Cortex of kidney (tissue), 1 donor: ENCODE measurements at places on chromosomes 4 and X.

DNA sequence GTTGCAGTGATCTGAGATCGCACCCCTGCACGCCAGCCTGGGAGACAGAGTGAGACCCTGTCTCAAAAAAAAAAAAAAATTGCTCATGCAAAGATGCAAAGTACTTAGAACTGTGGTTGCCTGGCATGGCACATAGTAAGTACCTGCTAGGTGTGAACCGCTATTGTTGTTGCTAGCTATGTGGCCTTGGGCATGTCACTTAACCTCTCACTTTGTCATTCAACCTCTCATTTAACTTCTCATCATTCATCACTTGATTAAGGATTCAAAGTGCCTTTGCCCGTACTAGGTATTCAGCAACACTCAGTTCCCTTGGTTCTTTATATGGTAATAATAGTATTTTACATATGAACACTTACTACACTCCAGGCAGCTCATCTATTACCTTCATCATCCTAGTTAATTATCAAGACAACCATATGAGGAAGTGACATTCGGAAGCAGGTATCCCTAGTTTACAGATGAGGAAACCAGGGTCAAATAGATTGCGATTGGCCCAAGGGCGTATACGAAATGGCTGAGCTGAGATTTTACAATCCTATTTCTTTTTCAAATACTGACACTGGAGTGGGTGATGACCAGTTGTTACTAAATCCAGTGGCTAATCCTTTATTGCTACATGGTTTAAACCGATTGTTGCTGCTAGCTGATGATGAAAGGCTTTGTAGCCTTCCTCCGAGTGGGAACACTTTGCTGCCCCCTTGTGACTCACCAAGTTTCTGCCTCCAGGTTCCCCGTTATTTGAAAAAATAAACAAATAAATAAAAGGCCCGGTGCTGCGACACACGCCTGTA, 28.8 kb upstream of the SOWAHD start:
- DNase-seq, result no peak

- no peak for DNase-seq
Measured at GRCh38 chr4:184695178-184695896, 38.6 kb downstream of the CENPU start.

DNA sequence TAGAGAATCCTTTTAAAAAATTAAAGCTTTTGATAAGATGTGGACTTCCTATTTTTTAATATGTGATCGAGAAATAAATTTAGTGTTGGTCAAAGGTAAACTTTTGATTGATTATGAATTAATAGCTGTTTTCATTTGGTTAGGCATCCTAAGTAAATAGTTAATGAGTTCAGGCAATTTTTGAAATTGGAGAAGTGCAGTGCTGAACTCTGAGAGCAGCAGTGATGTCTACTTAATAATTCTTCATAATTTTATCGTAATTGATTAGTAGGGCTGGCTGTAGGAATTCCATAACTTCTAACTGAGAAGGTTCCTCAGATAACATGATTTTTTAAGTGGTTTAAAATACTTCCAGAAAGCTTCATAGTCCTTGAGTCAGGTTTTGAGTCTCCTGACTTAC, 1.5 kb downstream of the MND1 start:
- no peak for DNase-seq

DNA sequence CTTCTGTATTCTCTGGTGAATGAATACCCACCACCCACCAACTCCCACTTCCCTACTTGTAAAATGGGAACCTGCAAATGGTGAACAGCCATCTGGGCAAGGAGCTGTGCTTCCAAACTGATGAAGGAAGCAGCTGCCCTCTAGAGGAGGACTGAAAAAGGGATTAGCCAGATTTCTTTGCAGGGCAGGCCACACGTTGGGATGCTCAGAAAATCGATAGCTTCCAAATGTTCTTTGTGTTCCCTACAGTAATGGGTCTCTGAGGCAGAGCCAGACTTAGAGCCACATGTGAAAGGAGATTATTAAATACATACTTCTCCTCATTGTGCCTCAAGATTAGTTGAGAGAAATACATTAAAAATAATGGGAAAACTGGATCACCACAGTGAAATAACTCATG, 39.3 kb upstream of the LPAR4 start:
- no peak for DNase-seq

DNA sequence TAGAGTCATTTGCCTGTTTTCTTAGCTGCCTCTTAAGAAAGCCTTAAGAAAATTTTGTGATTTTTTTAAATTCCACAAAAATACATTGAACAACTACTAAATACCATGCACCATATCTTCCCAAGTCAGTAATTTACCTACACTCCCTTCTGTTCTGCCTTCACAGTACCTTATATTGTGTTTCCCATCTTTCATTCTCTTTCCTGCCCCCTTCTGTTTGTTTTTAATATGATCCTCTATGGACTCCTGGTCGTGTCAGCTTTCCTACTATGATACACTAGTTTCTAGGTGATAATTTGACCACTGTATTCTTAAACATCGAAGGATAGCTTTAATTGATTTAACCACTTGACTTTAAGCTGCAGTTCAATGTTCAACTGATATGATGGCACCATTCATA, 297.7 kb upstream of the HAND2 start:
- no peak for DNase-seq

GRCh38 chr4:167541286-167541685, 307.0 kb upstream of the SPOCK3 start:
- no peak for DNase-seq

- DNase-seq, result no peak
Measured at GRCh38 chr4:84482564-84483563, 16.2 kb downstream of the NKX6-1 start.

- no peak for DNase-seq
Measured at GRCh38 chr4:93184053-93184452, 644.5 kb upstream of the ATOH1 start.

GRCh38 chr4:140099983-140100382, 54.0 kb downstream of the MAML3 start:
- no peak for DNase-seq
